ENCODE measurements at places on chromosomes 2 and 18.

GRCh38 chr2:85545780-85546240 is 6.8 kb downstream of the MAT2A start:
- DNase-seq, result no peak

GRCh38 chr2:205571360-205571959 is 110.8 kb upstream of the NRP2 start:
- DNase-seq, result no peak

- DNase-seq, result no peak
Observed at GRCh38 chr2:192159208-192159607, 35.5 kb downstream of the TMEFF2 start.

DNA sequence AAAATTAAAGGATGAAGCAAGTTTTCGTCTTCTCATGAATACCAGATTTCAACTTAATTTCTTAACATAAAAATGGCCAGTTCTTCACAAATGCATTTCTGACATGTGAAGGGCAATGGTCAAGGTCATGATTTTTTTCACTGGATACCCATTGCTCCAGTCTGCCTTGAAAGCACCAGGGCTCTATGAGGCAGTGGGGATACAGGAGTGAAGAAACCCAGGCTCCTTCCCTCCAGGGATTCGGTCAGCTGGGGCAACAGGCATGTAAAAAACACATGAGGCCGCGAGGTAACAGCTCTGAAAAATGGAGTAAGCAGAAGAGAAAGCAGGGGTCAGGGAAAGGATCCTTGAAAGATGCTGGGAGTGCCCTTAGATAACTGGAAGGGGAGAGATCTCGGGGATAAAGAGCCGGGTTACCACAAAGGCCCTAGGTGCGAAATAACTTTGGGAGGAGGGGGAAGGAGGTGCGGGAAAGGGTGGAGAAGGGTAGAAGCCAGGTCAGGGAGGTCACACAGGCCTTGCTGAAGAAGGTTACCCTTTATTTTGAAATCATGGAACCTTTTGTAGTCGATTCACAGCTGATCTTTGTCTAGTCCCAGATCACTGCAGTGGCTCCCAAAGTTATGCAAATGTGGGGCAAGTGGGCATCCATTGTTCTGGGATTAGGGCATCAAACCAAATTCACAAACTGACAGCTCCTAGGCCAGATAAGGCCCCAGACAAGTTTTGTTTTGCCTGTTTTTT is 5.2 kb upstream of the SPRED2 start:
- DNase-seq, result no peak

- no peak for DNase-seq
Observed at GRCh38 chr18:48987821-48988220, 37.1 kb upstream of the SMAD7 start.

- no peak for DNase-seq
Observed at GRCh38 chr2:59112258-59112657, 871.1 kb upstream of the FANCL start.

DNA sequence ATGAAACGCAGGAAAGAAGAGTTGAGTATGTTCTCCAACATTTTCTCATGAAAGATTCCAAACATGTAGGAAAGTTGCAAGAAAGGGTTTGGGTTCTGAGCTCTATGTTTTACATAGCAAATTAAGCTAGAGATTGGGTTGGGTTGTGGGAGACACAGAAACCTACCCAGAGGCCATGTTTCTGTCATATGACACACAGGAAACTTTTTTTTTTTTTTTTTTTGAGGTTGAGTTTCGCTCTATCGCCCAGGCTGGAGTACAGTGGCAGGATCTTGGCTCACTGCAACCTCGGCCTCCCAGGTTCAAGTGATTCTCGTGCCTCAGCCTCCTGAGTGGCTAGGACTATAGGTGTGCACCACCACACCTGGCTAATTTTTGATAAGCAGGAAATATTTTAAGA is 57.6 kb downstream of the DOCK10 start:
- DNase-seq, result no peak

DNA sequence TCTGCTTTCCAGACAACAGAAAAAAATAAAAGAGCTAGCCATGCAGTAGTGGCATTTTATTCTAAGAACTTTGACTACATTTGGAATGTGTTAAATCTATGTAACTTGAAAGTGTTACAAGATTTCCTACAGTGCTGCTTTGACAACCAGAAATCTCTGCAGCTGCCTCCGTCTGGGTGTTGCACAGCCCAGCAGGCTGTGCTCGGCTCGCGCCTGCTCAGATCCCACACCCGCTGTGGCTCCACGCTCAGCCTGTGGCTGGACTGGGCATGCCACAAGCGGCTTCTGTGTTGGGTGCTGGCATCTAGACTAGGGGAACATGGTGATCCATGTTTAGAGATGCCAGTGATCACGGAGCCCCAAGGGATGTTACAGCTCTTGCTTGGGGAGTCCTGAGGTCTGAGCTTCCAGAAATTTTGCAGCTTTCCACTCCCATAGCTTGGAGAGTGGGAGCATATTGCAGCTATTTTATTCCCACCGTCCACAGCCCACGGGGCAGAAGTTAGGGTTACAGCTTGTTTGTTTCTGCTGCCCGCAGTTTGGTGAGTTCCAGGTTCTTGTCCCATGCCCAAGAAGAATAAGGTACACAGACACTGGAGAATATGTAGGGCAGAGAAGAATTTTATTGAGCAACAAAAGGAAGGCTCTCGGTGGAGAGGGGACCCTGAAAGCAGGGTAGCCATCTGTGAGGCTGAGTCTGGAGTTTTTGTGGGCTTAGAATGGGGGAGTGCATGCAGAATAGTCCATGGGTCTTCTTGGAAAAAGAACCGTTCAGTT is 44.1 kb downstream of the FAM171B start:
- DNase-seq, result no peak

- no peak for DNase-seq
Observed at GRCh38 chr2:20215183-20216040, 9.5 kb downstream of the SDC1 start.

DNA sequence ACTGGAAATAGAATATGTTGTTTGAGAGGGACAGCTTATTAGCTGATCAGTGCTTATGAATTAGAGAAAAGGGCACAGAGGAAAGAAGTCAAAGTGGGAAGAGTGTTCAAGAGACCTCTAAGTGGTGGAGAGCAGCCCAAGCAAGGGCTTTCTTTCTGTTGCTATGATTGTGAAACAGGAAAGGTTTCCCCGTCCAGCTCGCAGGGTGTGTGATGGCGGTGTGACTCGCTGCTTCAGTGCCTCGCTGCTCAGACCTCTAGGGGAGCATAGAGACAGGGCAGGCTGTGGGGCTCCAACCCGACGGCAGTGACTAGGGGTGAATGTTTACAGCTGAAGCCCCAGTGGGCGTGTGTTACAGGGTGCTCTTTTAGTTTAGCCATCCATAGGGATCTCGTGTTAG is 166.5 kb upstream of the COPS8 start:
- DNase-seq, result no peak

- DNase-seq, result no peak
Observed at GRCh38 chr2:18445433-18446320, 114.8 kb downstream of the RDH14 start.

DNA sequence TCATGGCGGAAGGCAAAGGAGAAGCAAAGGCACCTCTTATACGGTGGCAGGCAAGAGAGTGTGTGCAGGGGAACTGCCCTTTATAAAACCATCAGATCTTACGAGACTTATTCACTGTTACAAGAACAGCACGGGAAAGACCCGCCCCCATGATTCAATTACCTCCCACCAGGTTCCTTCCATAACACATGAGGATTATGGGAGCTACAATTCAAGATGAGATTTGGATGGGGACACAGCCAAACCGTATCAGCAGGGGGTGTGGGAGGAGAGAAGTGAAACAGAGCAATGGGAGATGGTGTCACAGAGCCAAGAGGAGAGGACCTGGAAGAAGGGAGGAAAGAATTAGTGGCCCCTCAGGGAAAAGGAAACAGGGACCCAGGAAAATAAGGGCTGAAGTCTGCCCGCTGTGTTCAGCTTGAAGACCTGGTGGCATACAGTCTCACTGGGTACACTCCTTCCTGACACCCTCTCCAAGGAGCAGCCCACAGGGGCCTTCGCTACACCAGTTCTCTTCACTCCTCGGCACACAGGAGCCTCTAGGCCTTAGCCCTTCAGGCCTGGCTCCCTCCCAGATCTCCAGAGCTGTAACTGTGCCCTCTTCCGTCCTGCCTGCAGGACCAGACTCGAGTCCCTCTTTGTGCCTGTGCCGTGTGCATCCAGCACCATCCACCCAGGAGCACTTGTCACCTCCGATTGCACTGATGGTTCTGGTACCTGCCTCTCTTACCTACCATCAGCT is 262.1 kb downstream of the EIPR1 start:
- no peak for DNase-seq

GRCh38 chr2:128681507-128681906 is 362.8 kb upstream of the HS6ST1 start:
- no peak for DNase-seq

DNA sequence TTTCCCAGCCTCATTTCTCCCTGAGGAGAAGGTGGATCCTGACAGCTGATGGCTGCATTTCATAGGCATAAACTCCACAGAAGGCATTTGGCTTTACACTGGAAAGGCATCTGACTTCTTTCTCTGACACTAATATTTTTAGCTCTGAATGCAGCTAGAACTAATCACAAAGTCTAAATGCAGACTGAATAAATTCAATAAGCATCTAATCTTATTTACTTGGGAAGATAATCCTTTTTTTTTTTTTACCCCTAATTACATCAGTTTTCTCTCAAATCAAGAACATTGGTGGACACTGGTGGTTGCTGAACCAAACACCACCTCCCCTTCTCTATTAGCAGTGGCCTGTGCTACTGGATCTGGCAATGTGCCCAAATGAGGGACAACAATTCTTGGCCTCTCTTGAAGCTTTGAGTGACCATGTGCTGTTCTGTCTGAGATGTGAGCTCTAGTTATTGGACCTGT is 50.9 kb upstream of the CD226 start:
- DNase-seq, result no peak

DNA sequence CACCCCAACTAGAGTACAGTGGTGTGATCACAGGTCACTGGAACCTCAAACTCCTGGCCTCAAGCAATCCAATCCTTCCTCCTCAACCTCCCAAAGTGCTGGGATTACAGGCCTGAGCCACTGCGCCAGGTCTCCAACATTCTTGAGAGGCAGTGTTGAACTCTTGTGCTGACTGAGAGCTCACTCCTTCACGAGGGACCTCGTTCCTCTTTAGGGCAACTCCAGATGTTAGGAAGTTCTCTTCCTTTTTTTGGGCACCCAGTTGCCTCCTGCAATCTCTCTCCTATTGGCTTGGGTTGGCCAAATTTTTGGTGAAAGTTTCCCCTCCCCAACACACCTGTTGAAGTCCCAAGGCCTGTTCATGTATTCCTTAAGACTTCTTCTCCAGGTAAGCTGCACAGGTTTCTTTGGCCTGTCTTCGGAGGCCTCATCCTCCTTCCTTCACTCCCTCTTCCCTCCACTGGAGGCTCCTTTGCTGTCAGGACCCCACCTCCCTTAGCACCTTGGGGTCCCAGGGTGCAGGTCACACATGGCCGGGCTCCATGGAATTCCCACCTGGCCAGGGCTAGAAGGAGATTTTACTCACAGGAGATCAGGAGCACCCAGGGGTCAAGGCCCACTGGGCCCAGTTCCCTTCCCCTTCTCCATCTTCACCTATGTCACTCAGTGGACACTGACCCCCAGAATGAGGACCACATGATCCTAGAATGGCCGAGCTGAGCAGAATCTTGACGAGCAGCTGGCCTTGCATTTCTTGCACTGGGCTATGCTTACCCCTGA is 94.6 kb upstream of the SMAD2 start:
- DNase-seq, result no peak

GRCh38 chr2:48717846-48718245 is 37.7 kb downstream of the LHCGR start:
- DNase-seq, result no peak

DNA sequence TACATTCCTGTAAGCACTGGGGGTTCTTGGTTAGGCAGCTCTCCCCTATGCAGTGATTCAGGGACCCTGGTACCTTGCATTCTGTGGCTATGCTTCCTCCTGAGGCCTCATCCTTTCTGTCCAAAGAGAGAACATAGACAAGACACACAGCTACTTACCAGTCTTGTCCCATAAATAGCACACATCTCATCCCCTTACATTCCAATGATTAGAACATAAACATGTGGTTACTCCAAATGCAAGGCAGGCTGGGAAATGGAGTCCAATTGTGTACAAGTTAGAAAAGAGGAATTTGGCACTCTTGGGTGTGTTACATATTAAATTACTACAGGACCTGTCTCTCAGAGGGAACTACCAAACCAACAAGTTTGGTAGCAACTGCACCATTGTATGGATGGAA is 171.3 kb downstream of the ARHGAP15 start:
- DNase-seq, result no peak

DNA sequence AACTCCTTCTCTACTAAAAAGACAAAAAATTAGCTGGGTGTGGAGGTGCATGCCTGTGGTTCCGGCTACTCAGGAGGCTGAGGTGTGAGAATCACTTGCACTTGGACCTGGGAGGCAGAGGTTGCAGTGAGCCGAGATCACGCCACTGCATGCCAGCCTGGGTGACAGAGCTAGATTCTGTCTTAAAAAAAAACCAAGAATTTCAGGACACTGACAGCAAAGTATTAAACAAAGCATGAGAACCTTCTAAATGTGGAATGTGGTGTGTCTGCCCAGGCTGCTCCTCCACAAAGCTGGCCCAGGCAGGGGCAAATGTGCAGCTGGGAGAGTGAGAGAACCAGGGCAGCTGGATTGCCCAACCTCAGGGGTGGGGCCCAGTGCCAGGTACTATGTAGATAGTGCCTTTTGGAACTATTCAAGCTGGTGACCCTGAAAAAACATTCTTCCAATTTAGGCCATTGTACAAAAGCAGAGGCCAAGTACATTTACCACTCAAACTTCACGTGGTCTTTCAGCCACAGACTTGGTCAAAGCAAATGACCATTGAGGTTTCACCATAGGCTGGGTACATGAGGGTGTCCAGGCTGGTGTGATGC is 6.7 kb upstream of the UGT1A5 start:
- no peak for DNase-seq

DNA sequence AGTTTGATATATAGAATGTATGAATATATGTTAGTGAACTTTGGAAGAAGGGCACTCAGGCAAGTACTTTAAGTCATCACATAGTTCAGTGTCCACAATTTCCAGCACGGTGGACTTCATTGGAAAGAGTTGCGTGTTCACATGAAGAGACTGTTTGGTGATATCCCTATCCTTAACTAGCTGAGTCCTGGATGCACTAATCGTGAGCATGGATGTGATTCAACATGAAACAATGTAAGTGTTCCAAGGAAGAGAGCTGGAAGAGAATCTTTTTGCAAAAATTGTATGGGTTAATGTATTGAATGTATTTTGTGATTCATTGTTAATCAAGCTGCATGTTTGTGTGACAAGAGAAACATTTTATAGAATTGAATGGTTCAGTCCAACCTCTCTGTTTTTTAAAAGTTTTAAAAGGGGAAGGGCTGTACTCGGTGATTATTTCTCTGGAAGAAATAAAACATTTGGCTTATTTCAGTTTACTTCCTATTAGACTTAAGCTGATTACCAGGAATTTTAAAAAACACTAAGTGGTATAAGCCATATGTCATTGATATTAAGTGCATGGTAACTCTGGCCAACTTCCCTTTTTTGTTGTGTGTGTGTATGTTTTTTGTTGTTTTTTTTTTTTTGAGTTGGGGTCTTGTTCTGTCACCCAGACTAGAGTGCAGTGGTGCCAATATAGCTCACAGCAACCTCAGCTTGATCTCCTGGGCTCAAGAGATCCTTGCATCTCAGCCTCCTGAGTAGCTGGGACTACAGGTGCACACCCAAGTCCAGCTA is 8.6 kb downstream of the XRCC5 start:
- no peak for DNase-seq

Data from stimulated activated CD8-positive, alpha-beta memory T cell treated with anti-CD3 and anti-CD28 coated beads, Interleukin-4, amount 100 ng/mL, for 4 hours (primary cell).